ENCODE measurements at places on chromosomes 5 and 9.

GRCh38 chr9:100525563-100525962 lies 52.3 kb upstream of the CAVIN4 start:
- DNase-seq = no peak

DNA sequence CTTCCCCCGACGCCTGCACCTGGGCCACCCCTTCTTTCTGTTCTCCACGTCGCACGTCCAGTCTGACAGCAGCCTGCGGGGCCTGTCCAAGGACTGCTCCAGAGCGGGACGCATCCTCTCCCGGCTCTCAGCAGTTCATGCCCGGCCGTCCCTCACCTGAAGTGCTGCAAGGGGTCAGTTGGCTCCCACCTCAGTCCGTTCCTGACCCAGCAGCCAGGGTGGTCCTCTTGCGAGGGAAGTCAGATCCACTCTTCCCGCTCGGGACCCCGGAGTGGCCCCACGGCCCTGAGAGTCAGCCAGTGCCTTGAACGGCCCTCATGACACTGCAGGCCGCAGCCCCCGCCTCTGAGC lies 249.7 kb upstream of the IRX4 start:
- no peak for DNase-seq

- DNase-seq = no peak
Observed at GRCh38 chr9:132923346-132923902, 21.0 kb downstream of the TSC1 start.

- DNase-seq = peak; percentile 42
Observed at GRCh38 chr9:131045300-131046092, 36.5 kb downstream of the LAMC3 start.

- no peak for DNase-seq
Observed at GRCh38 chr5:60870857-60871256, 26.8 kb upstream of the ELOVL7 start.

GRCh38 chr5:60230456-60230855 lies 336.9 kb upstream of the PDE4D start:
- DNase-seq = no peak

DNA sequence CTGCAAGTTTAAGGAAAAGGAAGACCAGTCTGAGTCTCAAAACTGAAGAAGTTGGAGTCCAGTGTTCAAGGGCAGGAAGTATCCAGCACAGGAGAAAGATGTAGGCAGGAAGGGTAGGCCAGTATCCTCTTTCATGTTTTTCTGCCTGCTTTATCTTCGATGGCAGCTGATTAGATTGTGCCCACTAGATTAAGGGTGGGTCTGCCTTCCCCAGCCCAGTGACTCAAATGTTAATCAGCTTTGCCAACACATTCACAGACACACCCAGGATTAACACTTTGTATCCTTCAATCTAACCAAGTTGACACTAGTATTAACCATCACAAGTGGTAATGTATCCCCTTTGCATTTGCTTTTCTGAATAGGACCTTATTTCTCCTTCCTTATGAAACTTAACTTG lies 535.9 kb upstream of the FTMT start:
- DNase-seq = no peak

- no peak for DNase-seq
Observed at GRCh38 chr9:131239161-131239975, 36.9 kb downstream of the FAM78A start.

- DNase-seq = no peak
Observed at GRCh38 chr5:79413112-79413511, 100.8 kb downstream of the HOMER1 start.

DNA sequence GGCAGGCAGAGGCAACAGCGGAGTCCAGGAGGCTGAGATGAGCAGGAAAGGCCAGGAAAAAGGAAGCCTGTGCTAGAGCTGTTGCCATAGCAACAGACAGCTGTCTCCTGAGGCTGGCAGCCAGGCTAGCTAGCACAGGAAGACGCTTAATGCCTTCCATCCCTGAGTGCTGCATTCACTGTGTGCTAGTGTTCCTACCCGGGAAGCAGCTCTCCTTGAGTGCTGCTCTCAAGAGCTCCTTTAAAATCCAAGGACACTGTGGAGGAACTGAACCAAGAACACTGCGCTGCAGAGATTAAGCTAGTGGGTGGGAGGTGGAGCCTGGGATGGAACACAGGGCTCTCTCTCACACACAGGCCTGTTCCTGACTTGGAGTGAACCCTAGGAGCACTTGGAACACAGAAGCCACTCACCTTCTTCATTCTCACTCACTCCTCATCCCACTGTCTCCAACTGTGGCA lies 53.5 kb upstream of the IL7R start:
- no peak for DNase-seq

- no peak for DNase-seq
Observed at GRCh38 chr5:94470802-94471201, 147.6 kb downstream of the KIAA0825 start.

GRCh38 chr5:117539692-117540091 lies 965.1 kb upstream of the SEMA6A start:
- no peak for DNase-seq

- DNase-seq = no peak
Observed at GRCh38 chr9:32875242-32875641, 91.9 kb downstream of the TMEM215 start.

GRCh38 chr5:160419458-160420330 lies 813 bp upstream of the SLU7 start:
- no peak for DNase-seq

DNA sequence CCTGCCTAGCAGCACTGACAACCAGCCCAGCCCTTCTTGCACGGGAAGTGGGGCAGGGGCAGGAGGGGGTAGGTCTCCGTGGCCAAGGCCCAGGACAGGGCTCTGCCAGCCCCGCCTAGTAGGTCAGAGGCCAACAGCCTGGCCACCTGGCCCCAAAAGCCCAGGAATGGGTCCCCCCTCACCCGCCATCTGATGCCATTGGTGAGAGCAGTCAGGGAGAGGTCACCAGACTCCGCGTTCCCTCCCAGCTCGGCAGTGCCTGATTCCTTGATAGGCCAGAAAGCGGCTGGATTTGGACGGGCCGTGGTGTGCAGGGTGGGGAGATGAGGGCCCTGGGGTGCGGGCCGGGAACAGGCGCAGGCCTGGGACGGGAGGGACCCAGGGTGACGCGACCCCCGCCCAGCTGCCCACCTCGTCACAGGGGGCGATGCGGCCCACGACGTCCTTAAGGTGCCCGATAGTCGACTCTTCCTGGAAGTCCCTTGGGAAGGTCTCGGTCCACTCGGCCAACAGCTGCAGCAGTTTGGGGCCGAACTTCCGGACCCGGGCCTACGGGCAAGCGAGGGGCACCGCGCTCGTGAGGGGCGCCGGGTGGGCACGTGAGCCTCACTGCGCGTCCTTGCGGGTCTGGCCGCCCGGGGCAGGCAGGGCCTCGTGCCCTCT lies 64.5 kb upstream of the RNF130 start:
- DNase-seq = no peak

DNA sequence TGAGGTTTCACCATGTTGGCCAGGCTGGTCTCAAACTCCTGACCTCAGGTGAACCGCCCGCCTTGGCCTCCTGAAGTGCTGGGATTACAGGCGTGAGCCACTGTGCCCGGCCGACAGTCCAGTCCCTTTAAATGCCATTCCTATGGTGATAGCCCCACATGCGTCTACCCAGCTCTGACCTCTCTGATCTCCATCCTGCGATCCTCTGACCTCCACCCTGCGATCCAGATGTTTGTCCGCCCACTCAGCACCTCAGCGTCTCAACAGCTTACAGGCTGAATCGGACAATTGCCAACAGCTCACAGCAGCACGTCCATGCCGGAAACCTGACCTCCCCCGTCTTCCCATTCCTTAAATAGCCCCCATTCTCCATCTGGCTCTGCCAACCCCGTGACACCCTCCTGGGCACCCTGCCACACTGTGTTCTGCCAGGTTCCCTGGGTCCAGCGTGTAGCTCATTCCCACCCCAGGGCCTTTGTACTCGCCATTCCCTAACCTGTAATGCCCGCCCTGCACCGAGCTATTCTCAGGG lies 44.0 kb upstream of the RNU6ATAC start:
- DNase-seq = no peak

- DNase-seq = no peak
Observed at GRCh38 chr9:136662326-136662655, 425 bp upstream of the EGFL7 start.

DNA sequence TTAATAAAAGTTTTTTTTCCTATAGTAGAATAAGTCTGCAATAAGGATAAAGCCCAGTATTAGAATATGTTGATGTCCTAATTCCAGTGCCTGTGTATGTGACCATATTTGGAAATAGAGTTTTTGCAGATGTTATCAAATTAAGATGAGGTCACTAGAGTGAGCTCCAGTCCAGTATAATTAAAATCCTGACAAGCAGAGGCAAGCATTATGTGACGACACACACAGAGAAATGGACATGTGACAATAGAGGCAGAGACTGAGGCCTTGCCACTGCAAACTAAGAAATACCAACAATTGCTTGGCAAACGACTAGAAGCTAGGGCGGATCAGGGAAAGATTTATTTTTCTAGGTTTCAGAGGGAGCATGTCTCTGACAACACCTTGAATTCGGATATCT lies 216.4 kb upstream of the CYLC2 start:
- DNase-seq = no peak

DNA sequence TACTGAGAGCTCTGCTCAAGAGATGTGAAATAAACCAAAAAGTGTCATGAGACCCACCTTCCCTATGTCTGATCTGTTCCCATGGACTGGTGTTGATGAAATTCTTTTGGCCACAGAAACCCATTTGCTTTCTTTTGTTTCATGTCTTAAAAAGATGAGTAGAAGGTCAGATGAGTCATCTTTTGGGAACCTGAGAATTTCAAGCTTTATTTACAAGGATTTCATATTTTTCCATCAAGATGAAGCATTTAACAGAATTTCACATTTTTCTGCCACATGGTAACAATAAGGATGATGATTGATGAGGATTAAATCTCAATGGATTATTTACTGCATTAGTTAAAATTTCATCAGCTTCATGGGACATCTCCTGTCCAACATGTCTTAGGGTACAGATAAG lies 337.8 kb downstream of the DEPDC1B start:
- no peak for DNase-seq

- DNase-seq = no peak
Observed at GRCh38 chr5:43401827-43402226, 10.4 kb downstream of the CCL28 start.

- DNase-seq = no peak
Observed at GRCh38 chr5:54551292-54551691, 33.7 kb downstream of the SNX18 start.

DNA sequence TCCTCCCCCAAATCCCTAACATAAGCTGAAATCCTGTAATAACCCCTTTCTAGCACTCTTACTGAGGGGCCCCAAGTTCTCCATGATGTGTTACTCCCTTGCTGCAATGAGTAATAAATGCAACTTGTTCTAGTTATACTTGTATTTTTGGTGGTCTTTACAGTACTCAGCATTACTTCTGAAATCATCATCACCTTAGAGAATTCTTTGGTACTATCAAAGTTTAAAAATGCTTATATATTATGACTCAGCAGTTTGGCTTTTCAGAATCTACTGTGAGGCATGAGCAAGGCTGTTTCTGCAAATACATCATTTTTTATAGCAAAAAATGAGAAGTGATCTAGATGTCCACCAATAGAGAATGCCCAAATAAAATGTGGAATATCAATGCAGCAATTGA lies 20.7 kb upstream of the ROPN1L start:
- DNase-seq = no peak

DNA sequence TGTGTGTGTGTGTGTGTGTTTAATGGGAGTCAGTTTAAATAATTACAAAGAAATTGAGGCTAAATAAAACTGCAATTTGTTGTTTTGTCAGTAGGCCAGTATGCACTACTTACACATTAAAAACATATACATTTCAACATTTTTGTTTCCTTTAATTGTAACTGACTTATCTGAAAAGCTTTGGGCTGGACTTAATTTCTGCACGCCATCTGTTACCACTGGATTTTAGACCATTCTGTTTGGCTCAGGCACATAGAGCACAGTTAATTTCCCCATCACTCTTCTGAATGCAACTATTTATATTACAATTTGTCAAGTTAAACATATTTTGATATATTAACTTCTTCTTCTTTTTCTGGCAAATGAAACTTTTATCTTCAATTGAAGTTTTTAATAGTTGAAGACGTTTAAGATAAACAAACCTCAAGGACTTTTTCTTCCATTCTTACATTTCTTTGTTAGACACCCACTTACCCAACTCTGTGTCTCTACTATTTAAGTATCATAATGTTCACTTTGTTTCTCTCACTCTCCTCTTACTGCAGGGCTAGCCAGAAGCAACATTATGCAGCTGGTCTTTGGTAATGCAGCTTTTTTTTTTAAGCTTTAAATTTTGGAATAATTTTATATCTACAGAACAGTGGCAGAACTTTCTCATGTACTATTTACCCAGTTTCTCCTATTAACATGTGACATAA lies 253.4 kb upstream of the ANKH start:
- no peak for DNase-seq

GRCh38 chr5:180593446-180594206 lies 2.3 kb upstream of the SCGB3A1 start:
- no peak for DNase-seq

GRCh38 chr5:53480416-53481158 lies at the start of gene FST:
TSS of gene FST (plus strand) at chr5:53480629. CDS start at chr5:53480792, 163 bp downstream.
- DNase-seq = no peak

- DNase-seq = no peak
Observed at GRCh38 chr9:125593581-125594222, 113.3 kb downstream of the MAPKAP1 start.

DNA sequence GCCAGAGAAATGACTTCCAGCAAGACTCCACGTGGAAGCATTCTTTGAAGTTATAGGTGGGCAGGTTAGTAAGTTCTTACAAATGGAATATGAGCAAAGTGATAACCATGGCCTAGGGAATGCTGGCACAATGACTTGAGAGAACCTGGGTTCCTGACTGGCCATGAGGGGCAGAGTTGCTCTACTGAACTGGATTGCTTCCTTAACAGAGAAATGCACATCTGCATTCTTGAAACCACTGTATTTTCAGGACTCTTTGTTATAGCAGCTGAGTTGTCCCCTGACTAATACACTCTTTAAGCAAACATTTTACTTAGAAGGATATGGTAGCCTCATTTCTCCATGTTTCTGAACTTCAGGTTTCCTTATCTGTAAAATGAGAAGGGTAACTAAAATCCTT lies 108.3 kb upstream of the GNA14 start:
- no peak for DNase-seq

- DNase-seq = no peak
Observed at GRCh38 chr5:106521701-106522100, 1149.0 kb downstream of the EFNA5 start.

Data from CD4-positive, alpha-beta T cell (primary cell).